ENCODE measurements at places on chromosomes 7 and 10.

DNA sequence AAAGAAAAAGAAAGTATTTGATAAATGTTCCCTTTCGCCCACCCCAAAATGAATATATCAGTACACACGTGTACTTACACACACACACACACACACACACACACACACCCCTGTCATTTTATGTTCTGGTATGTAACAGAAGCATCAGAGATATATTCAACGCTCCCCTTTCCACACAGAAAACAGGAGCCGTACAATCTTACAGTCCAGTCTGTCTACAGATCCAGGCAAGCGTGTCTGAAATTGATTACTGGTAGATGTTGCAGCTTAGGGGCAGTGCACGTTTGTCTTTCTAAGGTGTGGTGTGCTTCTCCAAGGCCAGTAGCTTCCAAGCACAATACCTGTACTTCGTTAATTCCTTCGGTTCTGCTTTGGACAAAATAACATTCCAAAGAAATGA, 143.7 kb upstream of the RNF32 start:
- DNase-seq = no peak

GRCh38 chr10:27680691-27681605, 64.7 kb downstream of the MKX start:
- DNase-seq = no peak

GRCh38 chr10:3362394-3362793, 189.8 kb upstream of the PITRM1 start:
- no peak for DNase-seq

GRCh38 chr7:28900311-28900710, 57.8 kb downstream of the TRIL start:
- no peak for DNase-seq

DNA sequence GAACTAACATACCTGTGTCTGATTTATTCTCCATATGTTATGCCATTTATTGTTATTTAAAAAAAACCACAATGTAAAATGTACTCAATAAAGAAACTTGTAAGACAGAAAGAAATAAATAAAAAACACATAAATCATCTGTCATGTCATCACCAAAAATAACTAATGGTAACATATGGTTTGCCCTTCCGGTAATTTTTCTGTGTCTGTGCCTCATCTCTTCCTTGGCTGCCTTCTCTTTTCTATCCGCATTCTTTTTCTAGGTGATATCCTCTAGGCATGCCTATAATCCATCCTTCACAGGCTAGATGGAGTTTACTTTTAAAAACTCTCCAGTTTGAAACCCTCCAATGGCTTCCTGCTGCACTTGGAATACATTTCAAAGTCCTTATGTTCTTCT, 304.0 kb upstream of the ETV1 start:
- DNase-seq = peak; percentile 50
